Left ventricle myocardium inferior (tissue), 1 donor: ENCODE measurements at places on chromosomes 11 and 22.

DNA sequence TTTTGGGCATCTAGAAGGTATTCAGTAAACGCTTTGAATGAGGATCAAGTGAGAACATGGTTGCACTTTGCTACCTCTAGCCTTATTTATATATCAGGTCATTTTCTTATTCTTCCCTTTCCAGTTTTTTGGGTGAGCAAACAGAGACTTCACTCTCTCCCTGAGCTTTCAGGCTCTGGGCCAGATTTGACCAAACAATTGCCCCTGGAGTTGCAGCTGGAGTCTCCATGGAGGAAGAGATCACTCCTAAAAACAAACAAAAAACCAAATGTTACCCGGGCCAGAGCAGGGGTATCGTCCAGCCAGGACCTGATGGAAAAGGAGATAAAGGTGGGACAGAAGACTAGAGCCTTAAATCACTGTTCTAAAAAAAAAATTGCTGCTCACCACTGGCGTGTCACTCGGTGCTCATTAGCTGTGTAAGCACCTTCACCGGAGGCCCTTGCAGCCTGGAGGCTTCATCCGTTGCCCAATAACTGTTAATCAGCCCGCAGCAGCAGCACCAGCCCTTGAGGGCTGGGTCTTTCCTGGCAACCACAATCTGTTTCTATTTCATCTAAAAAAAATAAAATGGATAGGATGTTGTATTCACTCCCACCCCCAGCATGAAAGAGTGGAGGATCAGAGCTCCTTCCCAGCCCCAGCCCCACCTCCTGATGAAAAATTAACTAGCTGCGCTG, 125.0 kb downstream of the PKNOX2 start:
- no peak for DNase-seq

DNA sequence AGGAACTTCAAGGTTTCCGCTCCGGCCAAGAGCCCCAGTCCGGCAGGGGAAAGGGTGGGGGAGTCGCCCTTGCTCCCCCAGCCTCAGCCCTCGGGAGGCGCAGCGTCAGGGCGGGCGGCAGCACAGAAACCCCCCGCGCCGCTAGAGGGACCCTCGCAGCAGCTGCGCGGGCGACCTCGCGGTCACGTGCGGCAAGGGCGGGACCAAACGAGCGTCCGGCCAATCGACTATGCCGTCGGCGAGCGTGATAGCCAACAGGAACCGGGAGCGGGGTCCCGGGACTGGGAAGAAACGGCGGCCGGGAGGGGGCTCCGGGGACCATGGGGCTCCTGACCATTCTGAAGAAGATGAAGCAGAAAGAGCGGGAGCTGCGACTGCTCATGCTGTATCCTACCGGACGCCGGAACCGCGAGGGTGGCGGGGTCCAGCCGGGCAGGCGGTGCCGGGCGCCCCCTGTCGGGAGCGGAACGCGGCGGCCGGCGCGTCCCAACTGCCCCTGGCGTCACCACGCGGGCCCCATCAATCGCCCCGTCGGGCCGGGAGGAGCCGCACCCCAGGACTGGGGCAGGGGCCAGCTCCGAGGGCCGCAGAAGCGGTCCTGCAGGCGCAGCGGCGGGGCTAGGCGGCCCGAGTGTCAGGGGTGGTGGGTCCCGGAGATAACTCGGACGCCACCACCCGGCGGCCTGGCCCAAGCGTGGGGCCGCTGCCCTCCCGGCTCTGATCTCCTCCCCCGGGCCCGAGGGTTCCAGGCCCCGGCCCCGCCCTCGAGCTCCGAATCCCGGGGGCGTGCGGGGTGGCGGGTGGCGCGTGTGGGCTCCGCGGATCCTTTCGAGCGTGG, at the start of gene ARL2:
Gene ARL2, plus strand, starts transcription at position 273 of the 838 bp plus-strand sequence. Its CDS starts 48 bp downstream, at position 321.
- DNase-seq = peak; percentile 95

DNA sequence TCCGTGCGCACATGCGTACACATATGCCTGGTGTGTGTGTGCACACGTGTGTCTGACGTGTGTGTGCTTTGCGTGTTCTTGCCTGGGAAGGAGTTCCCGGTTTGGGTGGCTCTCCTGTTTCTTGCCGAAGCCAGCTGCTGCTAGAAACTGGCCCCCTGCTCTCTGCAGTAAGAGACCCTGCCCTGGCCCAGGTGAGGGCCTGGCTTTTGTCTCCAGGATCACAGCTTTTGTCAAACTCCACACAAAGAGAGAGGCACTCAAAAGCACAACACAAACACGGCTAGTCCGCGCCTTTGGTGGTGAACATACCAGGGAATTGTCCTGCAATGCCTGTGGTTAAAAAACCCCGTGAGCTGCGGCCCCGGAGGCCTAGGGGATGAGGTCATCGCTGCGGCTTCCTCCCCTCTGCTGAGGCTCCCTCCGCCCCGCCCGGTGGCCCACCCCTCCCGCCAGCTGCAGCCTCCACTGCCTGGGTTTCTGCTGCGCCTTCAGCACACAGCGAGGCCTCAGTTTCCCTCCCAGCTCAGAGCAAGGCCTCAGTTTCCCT, 88.9 kb downstream of the KCNQ1 start:
- peak; percentile 78 for DNase-seq

DNA sequence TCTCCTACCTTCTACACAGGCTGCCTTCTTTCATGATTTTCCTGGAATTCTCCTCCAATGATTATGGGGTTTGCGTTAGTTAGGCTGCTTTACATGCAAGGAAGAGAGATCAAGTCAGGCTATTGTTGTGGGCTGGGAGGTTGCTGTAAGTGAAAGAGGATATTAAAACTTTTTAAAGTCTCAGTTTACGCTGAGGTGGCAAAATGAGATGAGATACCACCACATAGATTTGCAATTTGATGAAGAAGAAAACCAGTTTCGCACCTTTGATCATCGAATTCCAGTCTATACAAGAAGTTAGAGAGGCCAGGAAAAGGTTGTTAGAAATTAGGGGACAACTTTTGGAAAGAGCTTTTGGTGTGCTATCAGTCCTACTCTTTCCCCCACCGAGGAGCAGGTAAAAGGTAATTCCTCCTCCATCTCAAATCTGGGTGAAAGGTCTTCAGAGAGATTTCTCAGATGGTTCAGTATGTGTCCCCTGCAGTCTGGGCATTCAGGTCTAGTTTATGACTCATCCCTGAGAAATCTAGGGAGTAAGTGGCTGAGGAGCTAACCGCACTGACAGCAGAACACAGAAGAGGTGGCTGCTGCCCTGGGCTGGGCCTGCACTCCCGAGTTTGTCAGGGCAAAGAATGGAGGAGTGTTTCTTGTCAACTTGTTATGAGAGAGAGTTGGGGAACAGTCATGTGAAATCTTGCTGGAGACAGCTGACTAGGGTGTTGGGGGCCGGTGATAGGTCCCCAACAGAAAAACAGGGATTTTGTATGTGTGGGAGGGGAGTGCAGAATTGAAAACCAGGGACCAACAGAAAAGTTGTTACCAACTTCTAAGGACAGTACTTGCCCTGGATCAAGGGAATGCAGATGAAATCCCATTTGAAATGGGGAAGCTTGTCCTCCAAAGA, 34.7 kb downstream of the CCDC83 start:
- no peak for DNase-seq

GRCh38 chr11:95512177-95512576, 277.4 kb downstream of the FAM76B start:
- DNase-seq = no peak

DNA sequence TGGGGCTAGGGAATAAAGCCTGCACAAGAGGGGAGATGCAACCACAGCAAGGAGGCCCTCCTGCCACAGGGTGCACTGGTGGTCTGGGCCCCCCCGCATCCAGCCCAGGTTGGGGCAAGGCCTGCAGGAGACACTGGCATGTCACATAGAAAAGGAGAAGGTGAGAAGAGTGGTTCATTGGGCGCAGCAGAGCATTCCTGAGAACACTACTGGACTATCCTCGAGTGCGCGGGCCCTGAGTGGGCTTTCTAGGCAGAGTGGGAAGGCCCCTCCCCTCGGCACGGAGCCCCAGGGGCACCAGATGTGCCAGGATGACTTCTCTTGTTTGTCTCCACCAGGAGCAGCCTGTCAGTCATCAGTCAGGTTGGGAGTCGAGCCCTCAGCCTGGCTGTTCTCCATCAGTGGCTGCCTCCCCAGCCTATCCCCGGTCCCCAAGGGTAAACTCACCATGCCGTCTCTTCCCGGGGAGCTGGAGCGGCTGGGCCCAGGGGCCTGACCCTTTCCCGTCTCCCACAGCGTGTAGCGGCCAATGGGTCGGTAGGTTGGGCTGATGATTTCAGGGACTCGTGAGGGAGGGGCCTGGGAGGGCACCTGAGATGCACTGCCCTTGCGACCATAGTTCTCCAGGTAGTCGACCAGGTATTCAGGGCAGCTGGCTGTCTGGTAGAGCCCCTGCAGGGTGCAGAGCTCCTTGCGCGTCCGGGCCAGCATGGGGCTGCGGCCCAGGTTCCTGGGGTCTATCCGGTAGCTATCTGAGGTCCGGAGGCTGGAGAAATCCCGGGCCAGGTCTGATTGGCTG, 9.0 kb downstream of the USP2 start:
- DNase-seq = no peak

- no peak for DNase-seq
These were observed 64.3 kb downstream of the C22orf31 start for GRCh38 chr22:28997342-28997741.

DNA sequence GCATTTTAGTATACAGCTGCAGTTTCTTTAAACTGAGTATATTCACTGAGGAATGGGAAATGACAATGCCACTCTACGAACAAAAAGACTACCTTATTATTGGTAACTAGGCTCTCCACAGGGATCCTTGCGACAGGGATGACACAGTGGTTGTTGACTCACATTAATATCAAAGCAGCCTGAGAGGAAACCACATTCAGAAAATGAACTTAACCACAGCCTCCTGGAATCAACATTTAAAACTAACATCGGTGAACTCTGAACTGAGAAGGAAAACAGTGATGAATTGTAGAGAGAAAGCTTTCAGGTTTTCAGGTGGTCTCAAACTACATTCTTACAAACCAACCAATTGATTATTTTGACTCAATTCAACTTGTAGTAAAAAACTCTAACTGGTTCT, 90.3 kb upstream of the MTMR2 start:
- DNase-seq = no peak

DNA sequence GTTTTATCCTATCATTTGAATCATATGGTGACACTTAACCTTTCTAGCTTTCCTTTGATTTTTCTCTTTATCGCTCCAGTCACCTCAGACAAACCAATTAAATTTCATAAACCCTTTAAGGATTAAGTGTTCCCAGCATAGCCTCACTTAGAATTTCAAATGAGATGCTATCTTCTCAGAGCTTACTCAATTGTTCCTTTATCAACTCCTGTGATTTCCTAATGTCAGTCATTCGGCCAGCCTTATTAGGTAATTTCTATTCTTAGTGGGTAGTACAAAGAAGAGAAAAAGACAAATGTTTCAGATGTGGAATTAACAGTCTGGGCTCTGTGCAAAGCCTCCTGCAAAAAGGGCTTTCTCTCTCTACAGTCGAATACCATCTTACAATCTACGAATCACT, 77.1 kb upstream of the CCDC90B start:
- no peak for DNase-seq

DNA sequence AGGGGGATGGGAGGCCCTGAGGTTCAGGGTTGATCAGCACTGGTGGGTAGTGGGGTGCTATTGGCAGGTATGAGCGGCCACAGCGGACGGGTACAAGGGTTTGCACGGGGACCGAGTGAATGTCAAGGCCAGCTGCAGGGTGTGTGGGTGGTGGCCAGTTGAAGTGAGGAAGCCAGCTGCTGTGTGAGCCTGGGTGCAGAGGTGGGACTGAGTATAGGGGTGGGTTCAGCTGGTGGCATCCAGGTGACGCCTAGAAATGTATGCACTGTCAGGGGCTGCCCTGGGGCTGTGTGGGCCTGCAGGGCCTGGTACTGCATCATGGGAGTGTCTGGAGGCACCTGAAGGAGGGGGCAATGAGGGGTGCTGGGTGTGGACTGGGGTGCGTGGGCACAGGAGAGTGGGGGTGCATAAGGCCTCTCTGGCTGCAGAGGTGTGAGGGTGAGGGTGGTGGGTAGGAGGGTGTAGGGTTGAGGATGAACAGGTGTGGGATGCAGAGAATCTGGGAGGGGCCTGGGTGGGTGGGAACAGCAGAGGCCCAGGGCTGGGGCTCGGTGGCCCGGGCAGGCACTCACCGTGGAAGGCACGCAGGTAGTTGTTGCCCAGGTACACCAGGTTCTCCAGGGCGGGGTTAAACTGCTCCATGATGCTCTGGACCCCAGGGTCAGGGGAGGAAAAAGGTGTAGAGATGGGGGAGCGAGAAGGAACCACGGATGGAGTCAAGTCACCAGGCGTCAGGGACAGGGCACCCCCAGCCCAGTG, 1.7 kb downstream of the BAIAP2L2 start:
- no peak for DNase-seq

GRCh38 chr22:49300241-49300640, 527.4 kb downstream of the BRD1 start:
- DNase-seq = no peak

DNA sequence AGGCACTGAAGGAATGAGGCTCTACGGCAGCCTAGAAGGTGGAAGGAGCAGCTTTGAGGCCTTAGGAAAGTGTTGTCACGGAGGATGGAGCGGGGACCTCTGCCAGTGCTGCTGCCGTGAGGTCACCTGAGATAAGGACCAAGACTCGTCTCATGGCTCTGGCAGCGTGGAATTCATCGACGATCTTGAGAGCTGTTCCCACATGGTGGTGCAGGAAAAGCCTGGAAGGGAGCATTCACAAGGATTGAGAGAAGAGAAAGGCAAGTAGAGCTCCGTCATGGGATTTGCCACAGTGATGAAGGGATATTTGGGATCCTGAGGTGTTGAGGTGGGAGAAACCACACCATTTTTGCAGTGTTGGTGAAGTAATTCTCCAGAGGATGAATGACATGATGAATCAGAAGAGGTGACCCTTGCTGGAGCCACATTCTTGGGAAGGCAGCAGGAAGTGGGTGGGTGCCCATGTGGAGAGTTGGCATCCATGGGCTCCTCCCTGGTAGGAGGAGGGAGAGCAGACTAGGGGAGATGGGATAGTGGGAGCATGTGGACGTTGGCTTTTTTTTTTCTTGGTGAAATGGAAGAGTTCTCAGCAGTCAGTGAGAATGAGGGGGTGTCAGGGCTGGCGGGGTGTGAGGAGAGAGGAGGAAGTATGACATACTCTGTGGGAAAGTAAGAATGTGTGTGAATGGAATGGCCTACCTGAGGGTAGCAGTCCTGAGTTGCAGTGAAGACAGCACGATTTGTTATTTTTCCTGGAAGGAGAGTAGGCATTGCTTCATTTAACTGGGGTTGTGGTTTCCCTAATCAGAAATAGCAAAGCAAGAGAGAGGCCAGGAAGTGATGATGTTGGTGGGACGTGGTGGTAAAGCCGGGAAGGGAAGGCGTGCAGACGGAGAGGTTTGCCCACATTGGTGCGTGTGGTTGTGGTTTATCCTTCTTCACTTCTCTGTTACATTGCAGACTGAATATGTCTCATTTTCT, 11.1 kb downstream of the PPP6R3 start:
- DNase-seq = no peak

- no peak for DNase-seq
These were observed 13.1 kb upstream of the RAB38 start for GRCh38 chr11:88188251-88188931.

DNA sequence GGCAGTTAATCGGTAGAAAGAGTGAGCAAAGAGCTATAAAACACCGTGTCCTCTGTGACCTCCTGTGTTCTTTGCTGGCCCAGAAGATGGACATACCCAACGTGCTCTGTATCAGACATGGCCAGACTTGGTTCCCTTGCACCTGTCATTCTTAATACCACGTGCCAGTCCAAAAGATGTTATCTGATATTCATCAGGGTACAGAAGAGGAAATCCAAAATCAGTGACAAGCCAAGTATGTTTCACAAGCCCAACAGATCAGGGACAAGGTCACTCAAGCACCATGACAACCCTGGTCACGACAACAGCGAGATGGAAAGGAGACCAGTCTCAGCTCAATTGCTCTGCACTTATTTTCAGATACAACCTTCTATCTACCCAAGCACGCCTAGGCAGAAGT, 3.4 kb downstream of the LRP4 start:
- no peak for DNase-seq

- no peak for DNase-seq
These were observed 353.7 kb downstream of the METTL15 start for GRCh38 chr11:28461846-28462245.
